IMR-90 (cell line): ENCODE measurements at places on chromosomes 11 and 22.
A peak's percentile ranks its signal among the peaks of the same experiment; 100 is the strongest.

- DNase-seq, result no peak
These were observed 10.0 kb downstream of the PVALB start for GRCh38 chr22:36806835-36807234.

GRCh38 chr11:64553554-64554201 is 37.3 kb upstream of the SLC22A12 start:
- DNase-seq, result peak; percentile 22

DNA sequence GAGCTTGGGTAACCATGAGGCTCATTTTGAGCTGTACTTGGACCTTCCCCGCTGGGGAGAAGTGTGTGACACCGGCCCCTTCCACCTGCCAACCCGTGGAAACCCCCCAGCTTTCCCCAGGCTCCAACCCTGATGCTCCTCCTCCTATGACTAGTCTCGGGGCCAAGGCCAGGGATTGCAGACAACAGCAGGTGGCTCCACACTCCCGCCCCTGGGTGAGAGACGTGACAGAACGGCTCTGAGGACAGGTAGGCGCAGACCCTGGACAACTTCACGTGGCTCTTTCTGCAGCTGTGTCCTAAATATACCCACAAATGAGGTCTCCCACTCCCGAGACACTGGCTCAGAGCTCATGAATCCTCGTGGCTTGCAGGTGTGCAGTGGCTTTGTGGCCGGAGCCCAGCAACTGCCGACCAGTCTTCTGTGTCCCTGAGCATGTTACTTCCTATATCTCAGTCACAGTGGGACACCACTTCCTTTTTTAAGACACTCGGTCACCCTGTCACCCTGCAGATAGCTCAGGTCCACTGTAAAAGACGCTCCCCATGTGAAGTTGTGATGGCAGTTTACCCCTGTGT is 55.2 kb downstream of the NECTIN1 start:
- no peak for DNase-seq

GRCh38 chr11:98561252-98561651 is 459.5 kb upstream of the CNTN5 start:
- DNase-seq, result no peak

GRCh38 chr11:9096427-9096826 is 5.0 kb upstream of the SCUBE2 start:
- DNase-seq, result no peak

DNA sequence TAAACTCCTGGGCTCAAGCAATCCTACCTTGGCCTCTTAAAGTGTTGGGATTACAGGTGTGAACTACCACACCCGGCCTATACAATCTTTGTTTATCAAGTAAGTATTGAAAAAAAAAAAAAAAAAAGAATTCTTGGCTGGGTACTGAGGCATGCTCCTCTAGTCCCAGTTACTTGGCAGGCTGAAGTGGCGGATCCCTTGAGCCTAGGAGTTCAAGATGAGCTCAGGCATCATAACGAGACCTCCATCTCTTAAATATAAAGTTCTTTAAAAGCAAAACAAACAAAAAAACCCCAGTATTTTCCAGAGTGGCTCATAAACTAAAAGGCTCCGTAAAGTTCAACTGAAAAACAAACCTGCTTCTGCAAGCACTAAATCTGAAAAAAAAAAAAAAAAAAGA is 50.3 kb upstream of the GAB2 start:
- DNase-seq, result no peak

- no peak for DNase-seq
These were observed 863.8 kb downstream of the KCNA4 start for GRCh38 chr11:29153078-29153477.

DNA sequence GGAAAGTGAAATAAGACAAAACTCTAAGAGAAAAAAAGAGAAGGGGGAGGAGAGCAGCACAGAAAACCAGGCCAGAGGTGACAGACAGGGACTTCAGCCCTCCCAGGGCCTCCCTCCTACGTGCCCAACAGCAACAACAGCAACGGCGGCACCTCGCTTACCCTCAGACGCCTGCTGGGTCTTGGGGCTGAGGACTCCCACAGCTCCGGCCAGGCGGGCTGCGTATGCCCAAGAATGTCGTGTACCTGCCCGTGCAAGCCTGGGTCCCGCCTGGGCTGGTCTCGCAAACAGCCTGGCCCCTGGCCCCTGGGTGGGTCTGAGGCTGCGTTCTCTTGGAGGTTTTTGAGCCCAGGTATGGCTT is 30.5 kb downstream of the ARAP1 start:
- no peak for DNase-seq

DNA sequence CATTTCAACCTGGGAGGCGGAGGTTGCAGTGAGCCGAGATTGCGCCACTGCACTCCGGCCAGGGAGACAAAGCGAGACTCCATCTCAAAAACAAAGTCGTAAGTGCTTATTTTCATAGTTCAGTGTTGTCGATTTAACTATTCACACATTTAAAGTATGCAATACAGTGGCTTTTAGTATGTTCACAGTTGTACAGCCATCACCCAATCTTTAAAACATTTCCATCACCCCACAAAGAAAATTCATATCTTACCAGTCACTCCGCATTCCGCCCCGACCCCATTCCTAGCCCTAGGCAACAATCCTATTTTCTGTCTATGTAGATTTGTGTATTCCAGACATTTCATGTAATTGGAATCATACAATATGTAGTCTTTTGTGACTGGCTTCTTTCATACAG is 11.9 kb downstream of the IPO7 start:
- DNase-seq, result no peak

GRCh38 chr11:88770475-88771079 is 295.2 kb downstream of the GRM5 start:
- no peak for DNase-seq

GRCh38 chr11:76694664-76695063 is 24.1 kb upstream of the LRRC32 start:
- DNase-seq, result peak; percentile 90

DNA sequence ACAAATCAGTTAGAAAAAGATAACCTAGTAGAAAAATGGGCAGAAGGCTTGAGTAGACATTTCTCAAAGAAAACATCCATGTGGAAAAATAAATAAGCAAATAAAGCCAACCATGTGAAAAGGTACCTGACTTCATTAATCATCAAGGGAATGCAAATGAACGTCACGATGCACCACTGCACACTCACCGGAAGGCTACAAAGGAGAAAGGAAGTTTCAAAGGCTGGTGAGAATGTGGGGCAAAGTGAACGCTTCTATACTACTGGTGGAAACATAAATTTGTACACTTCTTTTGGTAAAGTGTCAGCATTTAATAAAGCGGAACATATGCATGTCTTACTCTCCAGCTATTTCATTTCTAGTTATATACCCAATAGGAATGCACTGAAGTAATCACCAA is 166.8 kb downstream of the CSNK2A3 start:
- DNase-seq, result no peak

DNA sequence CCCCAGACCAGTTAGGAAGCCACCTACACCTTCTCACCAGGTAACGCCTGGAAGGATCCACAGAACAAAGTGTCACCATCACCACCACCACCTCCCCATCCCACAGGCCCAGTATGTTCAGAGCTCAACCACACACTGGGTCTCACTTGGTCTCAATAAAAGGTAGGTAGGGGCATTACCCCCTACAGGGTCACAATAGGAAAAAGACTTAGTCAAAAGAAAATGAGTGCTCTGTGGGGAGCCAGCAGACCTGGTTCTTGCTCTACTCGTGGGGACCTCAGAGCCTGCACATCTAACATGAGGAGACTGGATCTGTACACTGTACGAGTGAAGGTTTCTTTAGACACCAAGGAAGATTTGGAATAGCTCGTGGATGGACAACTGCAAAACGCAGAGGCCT is 49.3 kb downstream of the HIRA start:
- DNase-seq, result no peak

DNA sequence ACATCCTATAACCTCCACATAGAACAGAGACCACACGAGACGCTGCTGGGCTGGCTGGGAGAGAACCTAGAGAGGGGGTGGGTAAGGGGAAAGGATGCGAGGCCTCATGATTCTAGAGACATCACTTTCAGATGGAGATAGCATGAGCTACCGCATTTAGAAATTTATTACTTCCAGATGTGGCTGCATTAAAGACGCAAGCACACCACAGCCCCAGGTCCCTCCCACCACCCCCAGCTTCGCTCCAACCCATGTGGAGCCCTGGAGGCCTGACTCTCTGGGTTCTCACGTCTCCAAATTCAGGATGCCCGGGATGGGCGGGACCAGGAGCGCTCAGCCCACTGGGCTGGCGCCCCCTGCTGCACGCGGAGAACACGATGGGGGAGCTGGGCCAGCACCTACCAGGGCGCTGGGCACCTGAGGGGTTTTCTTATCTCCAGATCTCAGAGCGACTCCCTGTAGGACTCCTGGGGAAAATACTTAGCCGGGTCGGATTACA is 13.6 kb downstream of the MRPL21 start:
- peak; percentile 70 for DNase-seq

DNA sequence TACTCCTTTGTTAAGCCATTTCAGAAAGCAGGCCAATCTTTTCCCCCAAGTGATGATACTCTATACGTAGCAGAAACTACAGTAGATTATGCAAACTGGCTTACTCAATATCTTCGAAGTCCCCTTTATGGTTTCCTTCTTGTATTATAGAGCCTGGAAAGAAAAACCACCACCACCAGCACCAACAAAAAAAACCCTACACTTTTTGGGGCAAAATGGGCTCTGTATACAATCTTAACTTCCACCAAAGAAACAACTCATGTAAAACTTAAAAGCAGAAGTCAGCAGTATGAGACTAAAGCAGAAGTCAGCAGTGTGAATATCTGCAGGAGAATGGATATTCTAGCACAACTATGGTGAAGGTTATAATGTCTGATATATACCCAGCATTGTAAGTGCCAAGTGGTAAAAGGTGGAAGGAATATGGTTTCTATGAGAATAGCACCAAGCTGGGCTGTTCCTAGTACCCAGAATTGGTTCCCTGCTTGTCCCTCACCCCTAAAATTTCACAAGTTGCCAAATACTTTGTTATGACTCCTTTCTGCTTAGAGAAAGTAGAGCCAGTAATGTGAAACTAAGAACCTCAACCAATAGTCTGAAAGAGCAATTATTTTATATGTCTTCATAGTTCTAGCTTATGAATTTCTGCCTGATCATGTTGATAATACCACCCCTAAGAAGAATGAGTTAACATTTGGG is 252.1 kb downstream of the SBF2 start:
- no peak for DNase-seq

DNA sequence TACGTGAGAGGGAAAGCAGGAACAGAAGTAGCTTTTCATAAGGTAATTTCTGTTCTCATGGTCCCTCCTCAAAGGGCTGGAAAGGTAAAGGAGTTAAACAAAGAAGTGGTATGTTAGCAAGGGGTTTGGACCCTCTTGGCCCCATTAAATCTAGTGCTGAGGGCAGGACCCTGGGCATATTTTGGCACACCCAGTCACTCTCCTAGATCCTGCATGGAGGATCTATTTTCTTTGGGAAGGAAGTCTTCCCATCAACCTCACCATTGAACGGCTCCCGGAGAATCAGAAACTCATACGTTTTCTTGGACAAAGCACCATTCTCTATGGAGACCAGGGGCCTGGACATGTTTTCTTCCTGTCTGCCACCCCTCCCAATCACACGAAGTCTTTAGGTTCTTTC is 11.7 kb downstream of the TMEM216 start:
- no peak for DNase-seq

DNA sequence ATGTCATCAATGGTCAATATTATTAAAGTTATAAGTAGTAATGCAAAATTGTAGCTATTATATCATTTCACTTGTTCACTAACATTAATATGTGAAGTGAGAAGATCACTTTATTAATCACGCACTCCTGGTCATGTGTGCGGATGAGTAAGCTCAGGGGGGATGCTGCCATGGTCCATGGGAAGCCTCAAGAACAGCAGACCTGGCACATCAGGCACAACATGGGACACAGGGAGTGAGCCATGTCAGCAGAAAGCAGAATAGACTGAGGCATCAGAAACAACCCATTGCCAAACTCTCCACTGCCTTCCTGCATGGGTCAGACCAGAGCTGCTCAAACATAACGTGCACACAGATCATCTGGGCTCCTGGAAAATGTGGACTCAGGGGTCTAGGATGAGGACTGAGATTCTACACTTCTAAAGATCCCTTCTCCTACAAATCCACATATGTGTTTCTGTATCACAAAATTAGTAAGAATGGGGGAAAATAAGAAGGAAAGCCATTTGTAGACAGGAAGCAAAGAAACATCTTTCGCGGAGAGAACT is 63.8 kb upstream of the VPREB1 start:
- no peak for DNase-seq

- DNase-seq, result peak; percentile 55
These were observed 7.6 kb upstream of the CDC42EP1 start for GRCh38 chr22:37552524-37553163.

DNA sequence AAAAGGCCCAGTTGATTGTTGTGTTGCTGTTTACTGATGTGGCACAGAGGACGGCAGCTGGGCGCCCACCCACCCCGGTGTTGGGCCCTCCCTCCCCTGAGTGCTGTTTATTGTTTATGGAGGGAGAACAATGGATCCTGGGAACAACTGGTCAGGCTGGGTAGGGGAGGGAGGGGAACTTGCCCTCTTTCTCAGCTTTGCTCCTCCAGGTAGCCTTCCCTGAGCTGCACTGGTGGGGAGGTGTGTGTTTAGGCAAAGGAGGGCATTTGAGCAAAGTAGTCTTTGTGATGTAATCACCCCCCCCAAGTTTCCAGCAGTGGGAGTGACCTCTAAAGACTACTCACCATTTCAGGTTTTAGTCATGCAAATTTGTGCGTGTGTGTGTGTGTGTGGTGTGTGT is 1035.3 kb downstream of the NTM start:
- DNase-seq, result no peak

GRCh38 chr11:74739546-74740270 is 8.5 kb upstream of the CHRDL2 start:
- peak; percentile 73 for DNase-seq

- no peak for DNase-seq
These were observed 21.9 kb downstream of the TPBGL start for GRCh38 chr11:75262436-75262835.

- DNase-seq, result peak; percentile 28
These were observed 35.1 kb upstream of the LRRC10B start for GRCh38 chr11:61473370-61474012.

DNA sequence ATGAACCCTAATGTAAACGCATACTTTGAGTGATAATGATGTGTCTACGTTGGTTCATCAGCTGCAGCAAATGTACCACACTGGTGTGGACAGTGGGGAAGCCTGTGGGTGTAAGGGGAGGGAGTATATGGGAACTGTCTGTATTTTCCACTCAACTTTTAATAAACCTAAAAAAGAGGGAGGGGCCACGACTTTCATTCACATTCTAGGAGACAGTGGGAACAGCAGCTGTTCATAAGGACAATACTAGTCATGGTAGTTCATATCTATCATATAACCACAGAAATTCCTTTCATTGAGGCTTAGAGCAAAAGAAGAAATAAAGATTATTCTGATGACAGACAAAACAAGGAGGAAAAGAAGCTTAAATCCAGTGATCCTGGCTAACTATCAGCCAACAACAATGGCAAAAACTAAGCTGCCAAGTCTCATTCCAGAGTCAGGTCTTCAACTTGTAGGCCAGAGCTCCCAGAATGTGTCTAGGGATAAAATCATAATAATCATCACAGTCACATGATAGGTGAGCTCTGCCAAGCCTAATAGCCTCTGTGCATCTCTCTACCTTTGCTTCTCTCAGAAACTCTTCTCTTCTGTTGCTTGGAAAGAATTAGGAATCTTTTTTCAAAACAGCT is 59.4 kb upstream of the CHRM4 start:
- DNase-seq, result peak; percentile 26
